ENCODE measurements at places on chromosomes 6 and 20.
A peak's percentile ranks its signal among the peaks of the same experiment; 100 is the strongest.

DNA sequence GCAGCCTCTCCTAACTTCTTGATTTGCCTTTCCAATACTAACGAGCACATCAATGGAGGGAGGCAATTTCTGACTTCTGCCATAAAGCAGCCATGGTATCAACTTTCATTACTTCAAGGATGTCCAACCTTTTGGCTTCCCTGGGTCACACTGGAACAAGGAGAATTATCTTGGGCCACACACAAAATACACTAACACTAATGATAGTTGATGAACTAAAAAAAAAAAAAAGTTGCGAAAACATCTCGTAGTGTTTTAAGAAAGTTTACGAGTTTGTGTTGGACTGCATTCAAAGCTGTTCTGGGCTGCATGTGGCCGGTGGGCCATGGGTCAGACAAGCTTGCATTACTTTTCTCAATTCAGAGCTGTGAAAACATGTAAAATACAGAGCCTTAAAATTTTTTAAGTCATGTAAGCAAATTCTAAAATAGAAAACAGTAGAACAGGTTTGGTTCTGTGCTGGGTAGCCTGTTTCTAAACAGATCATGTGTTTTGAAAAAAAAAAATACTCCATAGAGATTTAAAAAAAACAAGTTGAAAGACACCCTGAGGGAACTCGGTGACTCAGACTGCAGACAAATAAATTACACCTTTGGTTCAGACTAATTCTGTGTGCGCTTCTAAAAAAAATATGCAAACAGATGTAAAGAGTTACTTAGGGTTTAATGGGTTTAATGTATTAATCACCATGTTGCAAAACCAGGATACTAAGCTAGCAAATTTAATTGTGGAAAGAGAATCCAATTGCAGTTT lies 43.6 kb upstream of the SLC22A23 start:
- peak; percentile 75 for DNase-seq

DNA sequence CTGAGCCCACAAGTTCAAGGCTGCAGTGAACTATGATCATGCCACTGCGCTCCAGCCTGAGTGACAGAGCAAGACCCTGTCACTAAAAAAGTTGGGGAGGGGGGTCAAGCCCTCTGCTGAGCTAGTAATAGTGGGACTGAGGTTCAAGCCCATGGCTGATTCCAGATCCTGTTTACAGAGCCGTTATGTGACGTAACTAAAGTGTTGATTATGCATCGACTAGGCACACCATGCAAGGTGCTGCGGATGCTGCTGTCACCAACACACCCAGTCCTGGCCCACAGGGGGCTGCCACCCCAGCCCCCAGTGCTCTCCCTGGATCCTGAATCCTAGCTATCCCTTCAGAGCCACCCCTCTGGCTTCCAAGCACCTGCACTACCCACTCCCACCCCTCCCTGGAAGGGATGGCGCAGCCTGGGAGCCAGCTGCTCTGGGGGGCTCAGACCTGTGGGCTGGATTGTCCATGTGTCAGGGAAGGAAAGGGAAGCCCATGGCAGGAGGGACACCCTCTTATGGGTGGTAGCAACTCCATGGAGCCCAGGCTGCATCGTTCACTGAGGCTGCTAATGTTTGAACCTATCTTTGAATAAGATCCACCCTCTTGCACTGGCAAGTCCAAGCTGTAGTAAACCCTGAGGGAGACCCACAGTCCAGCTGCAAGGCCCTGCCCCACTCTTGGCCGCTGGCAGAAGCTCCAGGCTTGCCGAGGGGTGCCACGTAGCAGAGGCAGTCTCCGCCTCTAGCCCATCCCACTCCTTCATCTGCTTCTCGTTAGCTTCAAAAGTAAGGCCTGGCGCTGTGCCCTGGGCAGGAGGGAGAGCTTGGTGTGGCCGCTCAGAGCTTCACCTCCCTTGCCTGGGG lies 95.0 kb downstream of the SNX5 start:
- DNase-seq = peak; percentile 91

GRCh38 chr6:157410045-157410444 lies 29.1 kb downstream of the ZDHHC14 start:
- DNase-seq = peak; percentile 50

- no peak for DNase-seq
Observed at GRCh38 chr6:53014744-53015143, 19.7 kb upstream of the GSTA4 start.

DNA sequence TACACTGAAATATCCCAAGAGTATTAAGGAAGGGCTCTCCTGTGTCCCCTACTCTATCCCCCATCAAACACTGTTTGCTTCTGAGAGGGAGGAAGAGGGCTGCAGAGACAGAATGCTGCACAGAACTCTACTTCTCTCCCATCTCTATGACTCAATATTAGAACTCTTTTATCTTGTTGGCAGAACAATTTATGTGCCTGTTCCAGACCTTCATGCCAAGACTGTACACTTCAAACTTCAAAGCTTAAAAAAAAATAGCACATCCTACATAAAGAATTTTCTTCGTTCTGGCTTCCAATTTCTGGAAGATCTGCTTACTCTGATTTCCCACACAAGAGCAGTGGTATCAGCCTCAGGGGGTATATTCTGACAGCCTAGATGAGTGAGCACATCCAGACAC lies 19.6 kb upstream of the GPR63 start:
- DNase-seq = no peak

DNA sequence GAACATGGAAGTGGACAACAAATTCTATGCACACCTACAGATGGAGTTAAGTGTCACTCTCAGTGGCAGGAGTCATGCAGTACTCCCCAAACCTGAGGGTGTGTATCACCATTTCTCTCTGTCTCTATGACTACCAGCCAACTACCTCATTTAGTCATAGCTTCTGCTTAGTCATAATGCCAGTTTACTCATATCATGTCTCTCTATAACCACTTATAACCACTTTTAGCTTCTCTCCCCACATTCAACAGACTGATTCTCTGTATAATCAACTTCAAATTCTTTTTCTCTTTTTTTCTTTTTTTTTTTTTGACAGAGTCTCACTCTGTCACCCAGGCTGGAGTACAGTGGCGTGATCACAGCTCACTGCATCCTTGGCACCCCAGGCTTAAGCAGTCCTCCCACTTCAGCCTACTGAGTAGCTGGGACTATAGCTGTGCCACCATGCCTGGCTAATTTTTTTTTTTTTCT lies 13.8 kb upstream of the GTF3C6 start:
- DNase-seq = peak; percentile 76

GRCh38 chr6:19991176-19991575 lies 154.0 kb downstream of the ID4 start:
- DNase-seq = no peak

DNA sequence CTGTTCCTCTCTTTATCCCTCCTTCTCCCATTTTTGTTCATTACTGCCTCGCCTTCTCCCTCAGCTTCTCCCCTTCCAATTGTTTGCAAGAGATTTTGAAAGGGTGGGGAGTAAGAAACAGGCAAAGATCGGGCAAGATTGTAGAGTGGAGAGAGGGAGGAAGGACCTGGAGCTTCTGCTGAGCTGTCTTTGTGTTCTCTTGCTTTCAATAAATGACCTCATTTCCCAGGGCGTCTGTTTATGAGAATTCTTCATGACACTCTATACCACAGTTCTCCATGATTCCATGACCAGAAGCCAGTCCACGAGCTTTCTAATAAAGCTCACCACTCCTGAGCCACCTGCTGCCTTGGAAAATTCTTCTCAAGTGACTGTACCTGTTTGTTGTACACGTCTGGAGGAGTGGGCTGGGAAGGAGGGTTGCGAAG lies 50.0 kb upstream of the PLEKHG1 start:
- DNase-seq = no peak

- no peak for DNase-seq
Observed at GRCh38 chr20:58908221-58908620, 55.7 kb downstream of the GNAS start.

DNA sequence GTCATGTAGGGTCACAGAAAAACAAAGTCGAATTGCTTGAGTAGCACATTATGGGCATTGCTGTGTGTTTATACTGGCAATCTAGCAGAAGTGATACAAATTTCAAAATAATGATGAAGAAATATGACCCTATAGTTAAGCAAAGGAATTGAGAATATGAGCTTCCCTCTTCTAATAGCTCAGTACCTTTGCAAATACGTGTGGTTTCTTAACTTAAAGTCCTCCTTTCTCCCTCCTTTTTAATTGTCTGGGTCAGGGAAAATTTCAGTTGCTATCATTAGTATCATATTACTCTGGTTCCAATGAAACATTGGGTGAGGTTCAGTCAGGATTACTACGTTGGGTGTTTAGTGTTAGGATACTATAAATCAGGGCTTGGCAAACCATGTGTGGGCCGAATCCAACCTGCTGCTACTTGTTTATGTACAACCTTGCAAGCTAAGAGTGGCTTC lies 166.8 kb upstream of the CARMIL1 start:
- peak; percentile 18 for DNase-seq

GRCh38 chr6:135311446-135312200 lies 130.5 kb downstream of the MYB start:
- DNase-seq = no peak

GRCh38 chr6:152976749-152977148 lies 6.1 kb downstream of the FBXO5 start:
- no peak for DNase-seq

- peak; percentile 73 for DNase-seq
Observed at GRCh38 chr6:56490993-56491392, 151.7 kb downstream of the DST start.

DNA sequence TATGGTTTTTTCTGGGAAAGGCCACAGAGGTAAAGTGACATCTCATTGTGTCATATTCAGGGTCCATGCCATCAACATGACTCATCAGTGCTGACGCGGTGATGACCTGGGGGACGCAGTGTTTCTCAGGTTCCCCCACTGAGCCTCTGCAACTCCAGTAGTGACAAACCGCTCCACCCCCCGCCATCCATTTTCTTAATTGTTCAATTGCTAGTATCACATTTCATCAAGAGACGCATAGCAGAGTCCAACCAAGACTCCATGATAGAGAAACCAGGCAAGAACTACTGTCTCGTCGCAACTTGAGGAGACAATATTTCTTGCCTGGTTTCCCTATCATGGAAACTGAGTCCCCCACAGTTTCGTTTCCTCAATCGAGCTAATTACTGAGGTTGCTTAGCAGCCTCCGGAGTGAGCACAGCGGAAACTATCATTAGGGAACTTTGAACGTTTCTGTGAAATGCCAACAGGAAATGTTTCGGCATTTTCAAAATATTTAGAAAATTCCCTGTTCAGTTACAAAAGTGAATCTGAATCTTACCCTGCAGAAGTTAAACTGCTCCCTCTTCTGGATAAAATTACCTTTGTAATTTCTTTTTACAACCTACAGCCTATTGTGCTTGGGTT lies 12.2 kb upstream of the SERPINB1 start:
- peak; percentile 78 for DNase-seq

- no peak for DNase-seq
Observed at GRCh38 chr6:143976806-143977349, 31.2 kb downstream of the PLAGL1 start.

- no peak for DNase-seq
Observed at GRCh38 chr6:2884804-2885203, 18.3 kb downstream of the SERPINB9 start.

- DNase-seq = peak; percentile 93
Observed at GRCh38 chr6:7267466-7268091, 45.4 kb downstream of the SSR1 start.

GRCh38 chr6:16764188-16764950 lies 3.1 kb upstream of the ATXN1 start:
- peak; percentile 83 for DNase-seq

DNA sequence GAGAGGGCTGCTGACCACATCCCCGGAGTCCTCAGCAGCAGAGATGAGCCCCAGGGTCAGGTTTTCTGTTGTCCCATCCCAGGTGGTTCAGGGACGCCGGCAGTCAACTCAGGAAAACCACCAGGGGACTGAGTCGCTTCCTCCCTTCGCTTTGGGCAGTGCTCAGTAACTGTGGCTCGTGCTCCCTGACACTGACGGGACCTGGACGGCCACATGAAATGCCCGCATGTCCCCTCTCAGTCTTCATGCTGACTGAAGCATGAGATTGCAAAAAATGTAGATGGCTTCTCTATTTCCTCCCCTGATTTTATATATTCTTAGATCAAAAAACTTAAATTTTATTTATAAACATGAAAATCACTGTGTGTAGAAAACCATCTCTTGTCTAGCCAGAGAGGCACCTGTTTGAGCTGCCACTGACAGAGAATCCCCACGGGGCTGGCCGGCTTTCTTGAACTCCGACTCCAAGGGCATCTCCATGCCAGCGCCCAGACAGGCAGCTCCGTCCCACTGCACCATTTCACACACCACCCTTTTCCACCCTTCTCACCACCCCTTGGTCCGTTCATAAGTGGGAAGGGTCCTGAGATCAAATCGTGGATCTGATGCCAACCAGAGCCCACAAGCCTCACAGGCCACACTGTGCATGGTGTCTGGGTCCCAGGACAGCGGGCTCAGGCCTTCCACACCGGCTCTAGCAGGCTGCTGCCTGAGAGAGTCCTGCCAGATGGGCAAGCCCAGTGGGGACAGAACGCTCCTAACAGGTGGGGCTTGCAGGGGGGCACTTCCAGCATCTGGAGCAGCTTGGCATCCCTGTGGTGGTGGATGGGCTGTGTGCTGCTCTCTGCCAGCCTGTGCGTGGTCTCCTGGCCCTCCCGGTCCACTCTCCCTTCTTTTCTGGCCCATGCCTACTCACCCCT lies 98.2 kb downstream of the SMOC2 start:
- no peak for DNase-seq

DNA sequence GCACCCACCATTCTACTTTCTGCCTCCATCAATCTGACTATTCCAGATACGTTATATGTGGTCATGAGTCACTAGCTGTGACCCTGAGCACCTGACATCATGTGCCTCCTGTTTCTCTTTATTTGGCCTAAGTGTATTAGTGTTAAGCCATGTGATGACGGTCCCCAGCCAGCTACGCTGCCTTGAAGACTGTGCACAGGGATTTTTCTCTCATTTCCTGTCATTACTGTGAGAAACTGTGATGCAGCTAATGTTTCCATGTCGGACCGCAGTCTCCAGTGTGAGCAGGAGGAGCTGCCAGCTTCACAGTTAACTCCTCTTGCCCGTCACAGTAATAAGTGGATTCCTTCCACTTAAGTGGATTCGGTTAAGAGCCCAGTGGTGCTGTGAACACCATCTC lies 9.9 kb upstream of the SPATS1 start:
- DNase-seq = peak; percentile 8

GRCh38 chr20:31548820-31549512 lies 34.7 kb downstream of the HM13 start:
- no peak for DNase-seq

GRCh38 chr6:27143474-27144026 lies 104.0 kb upstream of the PRSS16 start:
- no peak for DNase-seq

DNA sequence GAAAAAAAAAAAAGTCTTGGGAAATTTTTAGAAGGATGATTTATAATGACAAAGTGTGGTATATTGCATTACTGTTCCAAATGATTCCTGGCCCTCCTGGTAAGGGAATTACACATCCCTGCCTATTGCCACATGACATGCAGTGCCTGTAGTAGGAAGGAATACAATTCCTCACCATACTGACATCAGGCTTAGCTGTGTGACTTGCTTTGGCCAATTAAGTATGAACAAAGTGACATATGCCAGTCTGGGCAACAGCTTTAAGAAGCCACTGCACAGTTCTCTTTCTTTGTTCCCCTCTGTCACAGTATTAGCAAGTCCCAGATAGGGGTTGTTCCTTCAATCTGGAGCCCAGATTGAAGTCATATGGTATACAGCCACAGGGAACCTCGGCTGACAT lies 100.5 kb downstream of the KIF13A start:
- DNase-seq = no peak

Data from choroid plexus epithelial cell (primary cell).